Aorta (tissue), 5 donors: ENCODE measurements at places on chromosomes 1 and 21. TPM values are rescaled to one million over a fixed set of nuclear protein-coding genes. Genes with fewer than 3 reads are reported as not detected.

The GPR25 gene
- polyA plus RNA-seq = not detected

The PLEKHO1 gene
- polyA plus RNA-seq = 146 TPM

The KIF26B gene
- polyA plus RNA-seq = under 0.01 TPM

The HHAT gene
- 1.9 TPM for polyA plus RNA-seq

The DISC1 gene
- 1.0 TPM for polyA plus RNA-seq

The RNU1-2 gene
- not detected for polyA plus RNA-seq

The SLC26A9 gene
- 0.18 TPM for polyA plus RNA-seq

The SYT2 gene
- 0.05 TPM for polyA plus RNA-seq

The SLFNL1 gene
- polyA plus RNA-seq = 0.51 TPM

The PRPF38A gene
- polyA plus RNA-seq = 20.7 TPM

The CXADR gene
- not detected for polyA plus RNA-seq

The RIPPLY3 gene
- polyA plus RNA-seq = 0.05 TPM

The EXTL1 gene
- 0.33 TPM for polyA plus RNA-seq

DNA sequence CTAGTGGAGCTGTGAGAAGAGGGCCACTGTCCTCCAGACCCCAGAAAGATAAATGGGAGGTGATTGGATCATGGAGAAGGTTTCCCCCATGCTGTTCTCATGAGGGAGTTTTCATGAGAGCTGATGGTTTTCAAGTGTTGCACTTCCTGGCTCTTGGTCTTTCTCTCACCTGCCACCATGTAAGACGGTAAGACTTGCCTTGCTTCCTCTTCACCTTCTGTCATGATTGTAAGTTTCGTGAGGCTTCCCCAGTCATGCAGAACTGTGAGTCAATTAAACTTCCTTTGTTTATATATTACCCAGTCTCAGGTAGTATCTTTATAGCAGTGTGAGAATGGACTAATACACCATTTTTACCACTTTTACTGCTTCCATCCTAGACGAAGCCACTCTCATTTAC lies 27.6 kb downstream of the GPR88 start:
- no peak for DNase-seq

DNA sequence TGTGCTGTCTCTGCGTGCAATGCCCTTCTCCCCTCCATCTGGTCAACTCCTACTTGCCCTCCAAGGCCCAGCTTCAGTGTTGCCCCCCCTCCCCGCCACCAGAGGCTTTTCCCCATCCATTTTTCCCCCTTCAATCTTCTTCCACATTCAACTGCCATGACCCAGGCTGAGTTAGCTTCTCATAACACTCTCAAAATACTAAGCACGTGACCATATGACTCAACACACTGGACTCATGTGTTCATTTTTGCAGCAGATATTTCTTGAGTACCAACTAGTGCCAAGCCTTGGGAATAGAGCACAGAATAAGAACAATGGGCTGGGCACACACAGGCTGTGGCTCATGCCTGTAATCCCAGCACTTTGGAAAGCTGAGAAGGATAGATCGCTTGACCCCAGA lies 132.1 kb downstream of the IGSF21 start:
- DNase-seq = no peak

- DNase-seq = no peak
These were observed 350.8 kb downstream of the PTPRU start for GRCh38 chr1:29586991-29587745.

DNA sequence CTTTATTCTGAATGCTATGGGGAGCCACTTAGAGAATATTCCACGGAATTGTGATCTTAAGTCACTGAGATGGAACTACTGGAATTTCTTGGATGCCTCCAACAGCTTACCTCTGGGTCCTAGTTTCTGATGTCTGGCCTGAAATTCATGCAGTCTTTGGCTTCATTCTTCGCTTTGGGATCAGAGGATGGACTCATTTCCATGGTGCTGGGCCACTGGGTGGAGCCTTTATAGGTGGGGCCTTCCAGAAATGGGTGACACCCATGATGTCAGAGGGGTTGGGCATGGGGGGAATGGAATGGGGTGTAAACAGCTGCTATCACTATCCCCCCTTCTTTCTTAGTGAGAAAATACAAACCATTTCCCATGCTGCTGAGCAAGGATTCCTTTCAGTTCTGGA lies 73.7 kb upstream of the FGGY start:
- DNase-seq = peak; percentile 49

DNA sequence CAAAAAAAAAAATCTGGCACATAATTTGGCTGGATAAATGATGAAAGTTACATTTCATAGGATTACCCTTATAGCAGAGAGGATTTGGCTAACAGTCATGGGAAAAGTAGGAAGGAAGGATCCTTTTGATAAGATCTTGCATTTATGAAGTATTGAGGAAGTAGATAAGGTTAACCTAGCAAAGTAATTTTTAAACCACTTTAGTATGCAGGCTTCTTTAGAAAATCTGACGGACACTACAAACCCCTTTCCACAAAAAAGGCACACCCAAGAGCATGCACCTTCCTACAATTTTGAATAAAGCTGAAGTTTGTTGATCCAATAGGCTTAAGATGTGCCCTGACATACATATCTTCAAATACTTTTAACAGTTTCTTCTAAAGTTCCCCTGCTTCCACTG lies 275.2 kb downstream of the GRIK1 start:
- no peak for DNase-seq

GRCh38 chr1:190176776-190177175 lies 300.9 kb downstream of the BRINP3 start:
- no peak for DNase-seq

DNA sequence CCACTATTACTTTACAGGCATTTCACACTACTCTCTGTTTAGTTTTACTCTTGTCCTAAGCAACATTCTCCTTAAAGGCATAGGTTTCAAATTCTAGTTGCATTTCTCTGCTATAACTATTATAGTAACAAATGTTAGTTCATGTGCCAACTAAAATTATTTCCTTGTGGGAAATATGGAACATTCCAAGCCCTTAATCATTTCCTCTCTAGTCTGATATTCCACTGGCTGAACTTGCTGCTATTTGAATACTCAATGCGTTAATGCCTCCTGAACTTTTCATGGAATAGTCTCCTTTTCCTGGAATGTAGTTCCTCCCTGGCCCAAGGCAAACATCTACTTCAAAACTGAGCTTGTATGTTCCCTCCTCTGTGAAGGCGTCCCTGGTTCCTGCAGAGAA lies 19.3 kb upstream of the TBX19 start:
- DNase-seq = no peak

DNA sequence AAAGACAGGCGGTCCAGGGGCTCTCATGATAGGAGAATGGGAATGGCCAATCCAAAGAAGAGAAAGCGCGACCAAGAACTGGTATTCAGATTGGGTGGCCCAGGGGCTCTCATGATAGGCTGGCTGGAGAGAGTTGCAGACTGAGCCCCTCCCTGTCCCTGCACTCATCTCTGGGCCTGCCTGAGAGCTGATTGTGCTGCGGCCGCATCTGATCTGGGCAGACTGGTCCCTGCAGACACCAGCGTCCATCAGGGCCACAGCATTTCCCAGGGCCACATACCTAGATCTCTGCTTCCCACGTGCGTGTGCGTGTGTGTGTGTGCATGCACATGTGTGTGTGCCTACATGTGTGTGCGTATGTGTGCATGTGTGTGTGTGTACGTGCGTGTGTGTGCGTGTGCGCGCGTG lies 30.4 kb upstream of the MAN1C1 start:
- DNase-seq = no peak

GRCh38 chr1:151710187-151710840 lies 6.3 kb downstream of the CELF3 start:
- DNase-seq = no peak

DNA sequence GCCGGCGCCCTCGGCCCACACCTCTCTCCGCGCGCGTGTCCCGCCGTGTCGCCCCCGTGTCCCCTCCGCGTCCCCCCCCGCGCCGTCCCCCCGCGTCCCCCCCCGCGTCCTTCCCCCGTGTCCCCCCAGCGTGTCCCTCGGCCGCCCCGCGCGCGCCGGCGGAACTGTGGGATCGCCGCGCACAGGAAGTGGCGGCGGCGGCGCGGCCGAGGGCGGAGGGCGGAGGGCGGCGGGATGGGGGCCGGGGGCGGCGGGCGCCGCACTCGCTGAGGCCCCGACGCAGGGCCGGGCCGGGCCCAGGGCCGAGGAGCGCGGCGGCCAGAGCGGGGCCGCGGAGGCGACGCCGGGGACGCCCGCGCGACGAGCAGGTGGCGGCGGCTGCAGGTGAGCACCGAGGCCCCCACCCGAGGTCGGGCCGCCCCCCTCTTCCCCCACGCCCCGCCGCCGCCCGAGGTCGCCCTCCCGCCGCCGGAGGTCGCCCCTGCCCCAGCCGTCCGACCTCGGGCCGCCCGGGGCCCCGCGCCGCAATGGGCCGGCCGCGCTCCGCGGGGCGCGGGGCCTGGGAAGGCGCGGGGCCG lies at the start of gene AGPAT3:
Gene AGPAT3 (plus strand): TSS at position 262 of the 578 bp plus-strand sequence. CDS start 94,459 bp downstream, outside the sequence.
- DNase-seq = no peak

DNA sequence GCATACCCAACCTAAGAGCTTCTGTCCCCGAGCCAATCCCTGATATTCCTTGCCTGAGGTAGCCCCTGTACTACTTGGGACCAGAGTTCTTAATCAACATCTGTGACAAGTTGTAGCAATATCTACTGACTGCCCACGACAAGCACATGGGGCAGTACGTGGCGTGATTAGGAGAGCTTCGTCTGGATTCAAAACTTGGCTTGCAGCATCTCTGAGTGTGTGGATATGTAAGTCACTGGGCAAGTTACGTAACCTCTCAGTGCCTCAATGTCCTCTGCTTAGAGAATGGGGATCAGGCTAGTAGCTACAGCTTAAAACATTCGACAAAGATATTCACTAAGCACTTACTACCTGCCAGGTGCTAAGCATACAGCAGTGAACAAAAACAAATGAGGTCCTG lies 5.0 kb downstream of the HSPG2 start:
- no peak for DNase-seq

GRCh38 chr1:5993556-5994491 lies 1.6 kb upstream of the NPHP4 start:
- DNase-seq = peak; percentile 72

- no peak for DNase-seq
These were observed 35.7 kb upstream of the EPS8L3 start for GRCh38 chr1:109799445-109799844.

GRCh38 chr1:200427744-200428143 lies 17.9 kb upstream of the ZNF281 start:
- DNase-seq = no peak

DNA sequence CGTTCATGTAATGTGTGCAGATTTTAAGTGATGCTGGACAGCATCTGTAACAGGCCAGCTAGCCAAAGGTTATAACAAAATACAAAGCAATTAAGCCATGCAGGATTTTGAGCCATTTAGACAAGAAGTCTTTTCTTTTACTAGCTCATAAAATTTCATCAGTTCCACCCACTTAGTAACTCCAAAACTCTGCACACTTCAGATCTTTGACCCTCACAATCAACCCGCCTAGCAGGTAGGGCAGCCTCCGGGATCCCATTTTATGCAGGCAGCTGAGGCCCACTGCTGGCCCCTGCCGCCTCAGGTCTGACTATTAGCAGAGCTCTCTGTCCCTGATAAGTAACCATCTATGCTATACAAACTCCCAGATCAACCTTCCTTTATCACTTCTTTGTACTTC lies 9.2 kb downstream of the LBR start:
- no peak for DNase-seq

DNA sequence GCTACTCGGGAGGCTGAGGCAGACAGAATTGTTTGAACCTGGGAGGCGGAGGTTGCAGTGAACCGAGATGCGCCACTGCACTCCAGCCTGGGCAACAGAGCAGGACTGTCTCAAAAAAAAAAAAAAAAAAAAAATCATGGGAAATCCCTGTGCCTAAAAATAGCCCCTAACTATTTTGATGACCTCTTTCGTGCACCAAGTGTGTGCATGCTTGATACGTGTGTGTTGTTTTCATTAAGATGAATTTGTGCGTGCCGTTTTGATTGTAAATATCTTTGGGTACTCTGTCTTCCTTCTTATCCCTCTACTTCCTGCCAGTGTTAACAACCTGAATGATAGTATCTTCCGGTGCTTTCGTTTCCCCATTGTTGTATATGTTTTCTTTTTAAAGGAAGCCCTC lies 9.8 kb downstream of the CACYBP start:
- DNase-seq = no peak

- DNase-seq = no peak
These were observed at the start of gene KCNA2 for GRCh38 chr1:110605901-110606656. Gene KCNA2 (minus strand): TSS chr1:110606358. CDS start chr1:110604782, 1,576 bp downstream.

DNA sequence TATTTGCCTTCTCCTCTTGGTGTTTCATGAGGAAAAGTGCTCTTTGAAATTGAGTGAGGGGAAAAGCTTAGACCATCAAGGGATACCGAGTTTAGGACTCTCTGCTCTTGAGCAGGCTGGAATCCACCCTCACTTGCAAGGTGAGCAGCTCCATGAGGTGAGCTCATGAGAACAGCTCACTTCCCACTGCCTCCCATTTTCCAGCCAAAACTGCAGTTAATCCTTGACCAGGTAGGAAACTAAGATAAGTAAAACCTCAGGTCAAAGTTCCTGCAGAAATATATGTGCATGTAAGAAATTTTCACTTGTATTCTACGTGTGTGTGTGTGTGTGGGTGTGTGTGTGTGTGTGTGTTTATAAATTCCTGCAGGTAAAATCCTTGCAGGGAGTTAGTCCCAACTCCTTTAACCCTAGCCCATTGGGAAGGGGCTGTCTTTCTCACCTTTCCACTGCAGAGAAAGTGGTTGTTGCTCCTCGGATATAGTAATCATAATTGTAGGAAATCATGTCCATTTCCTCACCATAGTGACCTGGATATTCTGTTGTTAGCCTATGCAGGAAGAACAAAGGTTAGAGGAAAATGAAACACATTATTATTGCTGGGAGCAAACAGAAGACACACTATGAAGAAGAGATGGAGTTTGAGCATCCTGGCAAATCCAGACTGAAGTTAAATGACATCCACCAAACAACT lies 28.3 kb downstream of the DPT start:
- DNase-seq = no peak

GRCh38 chr1:53642607-53643006 lies 96.4 kb downstream of the GLIS1 start:
- DNase-seq = no peak

DNA sequence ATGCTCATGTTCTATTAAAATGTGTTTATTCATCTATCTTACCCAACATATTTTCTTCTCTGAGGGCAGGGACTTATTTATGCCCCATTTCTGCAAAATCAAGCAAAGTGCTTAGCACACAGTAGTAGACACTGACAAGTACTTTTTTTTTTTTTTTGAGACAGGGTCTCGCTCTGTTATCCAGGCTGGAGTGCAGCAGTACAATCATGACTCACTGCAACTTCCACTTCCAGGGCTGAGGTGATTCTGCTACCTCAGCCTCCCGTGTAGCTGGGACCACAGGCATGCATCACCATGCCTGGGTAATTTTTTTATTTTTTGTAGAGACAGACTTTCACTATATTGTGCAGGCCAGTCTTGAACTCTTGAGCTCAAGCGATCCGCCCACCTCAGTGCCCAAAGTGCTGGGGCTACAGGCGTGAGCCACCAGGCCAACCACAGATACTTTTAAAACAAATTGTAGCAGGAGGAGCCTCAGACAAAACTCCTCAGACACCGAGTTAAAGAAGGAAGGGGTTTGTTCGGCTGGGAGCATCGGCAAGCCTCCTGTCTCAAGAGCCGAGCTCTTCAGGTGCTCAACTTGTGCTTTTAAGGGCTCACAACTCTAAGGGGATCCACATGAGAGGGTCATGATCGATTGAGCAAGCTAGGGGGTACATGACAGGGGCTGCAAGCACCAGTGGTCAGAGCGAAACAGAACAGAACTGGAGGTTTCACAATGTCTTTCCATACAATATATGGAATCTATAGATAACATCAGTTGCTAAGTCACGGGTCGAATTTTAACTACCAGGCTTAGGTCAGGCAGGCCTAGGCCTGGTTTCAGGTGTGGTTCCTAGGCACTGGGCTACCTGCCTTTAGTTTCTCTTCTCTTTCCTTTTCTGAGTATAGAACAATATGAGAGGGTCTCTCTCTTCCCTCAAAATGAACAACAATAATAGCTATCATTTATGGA lies 5.7 kb upstream of the TMEM167B start:
- DNase-seq = no peak

GRCh38 chr1:228974273-228974672 lies 239.0 kb downstream of the RHOU start:
- no peak for DNase-seq
